ENCODE measurements at places on chromosomes 7 and 10.

DNA sequence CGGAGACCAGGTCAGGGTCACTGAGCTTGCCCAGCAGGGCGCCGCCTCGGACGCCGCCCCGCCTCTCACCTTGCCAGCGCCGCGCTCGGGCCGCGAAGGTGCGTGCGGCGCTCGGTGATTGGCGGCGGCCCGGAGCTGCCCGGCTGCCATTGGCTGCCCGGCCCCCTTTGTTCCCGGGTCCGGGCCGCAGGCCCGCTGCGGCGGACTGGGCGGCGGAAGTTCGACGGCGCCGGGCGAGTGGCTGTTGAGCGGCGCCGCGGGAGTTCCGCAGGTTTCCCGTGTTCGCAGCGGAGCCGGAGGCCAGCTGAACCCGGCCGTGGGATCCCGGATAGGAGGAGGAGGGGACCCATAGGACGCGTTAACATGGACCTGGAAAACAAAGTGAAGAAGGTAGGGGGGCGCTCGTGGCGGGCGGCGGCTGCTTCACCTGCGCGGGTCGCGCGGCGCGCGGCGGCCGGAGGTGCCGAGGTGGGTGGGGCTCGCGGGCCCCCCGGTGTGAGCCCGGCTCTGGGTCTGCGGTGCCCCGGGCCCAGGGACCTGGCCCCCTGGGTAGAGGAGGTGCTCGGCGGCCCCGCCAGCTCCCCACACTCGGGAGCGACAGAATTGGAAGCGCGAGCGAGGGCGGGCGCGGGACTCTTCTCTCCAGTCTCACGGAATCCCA, at the start of gene TES:
Gene TES (plus strand): TSS at position 195 of the 661 bp plus-strand sequence. CDS start 169 bp downstream, at position 364.
- peak; percentile 47 for DNase-seq

GRCh38 chr7:104818961-104819880, 194.8 kb upstream of the KMT2E start:
- DNase-seq: no peak

- no peak for DNase-seq
Measured at GRCh38 chr7:142030294-142030693, 34.6 kb downstream of the MGAM start.

DNA sequence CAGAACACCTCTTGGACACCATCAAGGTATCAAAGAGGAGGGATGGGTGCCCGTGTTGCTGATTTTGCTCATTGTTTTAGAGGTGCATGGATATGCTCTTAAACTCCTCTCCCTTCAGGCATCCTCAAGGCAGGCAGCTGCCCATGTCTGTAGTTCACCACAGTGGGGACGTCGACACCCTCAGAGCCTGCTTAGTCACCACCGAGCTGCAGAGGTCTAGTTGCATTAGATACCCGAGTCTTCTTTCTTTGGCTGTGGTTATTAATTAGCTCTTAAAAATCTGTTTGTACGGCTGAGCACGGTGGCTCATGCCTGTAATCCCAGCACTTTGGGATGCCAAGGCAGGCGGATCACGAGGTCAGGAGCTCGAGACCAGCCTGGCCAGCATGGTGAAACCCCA, 24.7 kb upstream of the TSPAN13 start:
- no peak for DNase-seq

DNA sequence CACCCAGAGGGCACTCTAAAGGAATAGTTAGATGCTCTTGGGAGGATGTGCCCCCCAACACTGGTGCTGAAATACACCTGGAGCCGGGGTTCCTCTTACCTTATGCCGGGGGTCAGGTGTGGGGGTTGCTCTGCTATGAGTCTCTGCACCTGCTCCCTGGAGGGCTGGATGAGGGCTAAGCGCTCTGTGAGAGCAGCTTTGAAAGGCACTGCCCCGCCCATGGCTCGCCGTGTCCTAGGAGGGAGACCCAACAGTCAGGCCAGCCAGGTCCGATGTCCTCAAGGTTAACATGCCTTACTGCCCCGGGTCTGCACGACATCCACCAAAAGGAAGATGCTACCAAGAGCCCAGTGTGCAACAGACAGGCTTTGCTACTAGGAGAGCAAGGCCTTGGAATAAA, 31.7 kb downstream of the PSPH start:
- DNase-seq: no peak

All from activated T-cell treated with anti-CD3 and anti-CD28 coated beads for 1 hour (primary cell).